ENCODE measurements at places on chromosomes 16 and 17.
A peak's percentile ranks its signal among the peaks of the same experiment; 100 is the strongest.

DNA sequence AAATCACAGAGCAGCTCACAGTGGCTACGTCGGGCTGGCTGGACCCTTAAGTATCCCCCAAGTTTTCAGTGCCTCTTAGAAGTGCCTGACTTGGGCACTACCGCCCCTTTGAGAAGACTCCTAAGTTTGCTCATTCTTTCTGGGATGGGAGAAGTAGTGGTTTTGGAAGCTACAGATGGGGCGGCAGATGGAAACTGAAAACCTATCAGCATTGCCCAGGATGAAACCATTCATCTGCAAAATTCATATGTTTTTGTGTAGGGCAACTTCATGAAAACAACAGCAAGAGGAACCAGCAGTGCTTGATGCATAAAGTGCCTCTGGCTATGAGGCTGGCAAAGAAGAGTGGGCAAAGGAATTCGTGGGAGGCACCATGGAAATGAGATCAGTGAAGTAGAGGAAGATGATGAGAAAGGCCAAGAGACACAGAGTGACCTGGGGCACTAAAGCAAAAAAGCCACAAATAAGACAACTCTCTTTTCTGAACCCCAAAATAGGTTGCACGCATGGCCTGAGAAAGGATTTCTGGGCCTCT, 277.1 kb downstream of the XYLT1 start:
- DNase-seq: no peak

DNA sequence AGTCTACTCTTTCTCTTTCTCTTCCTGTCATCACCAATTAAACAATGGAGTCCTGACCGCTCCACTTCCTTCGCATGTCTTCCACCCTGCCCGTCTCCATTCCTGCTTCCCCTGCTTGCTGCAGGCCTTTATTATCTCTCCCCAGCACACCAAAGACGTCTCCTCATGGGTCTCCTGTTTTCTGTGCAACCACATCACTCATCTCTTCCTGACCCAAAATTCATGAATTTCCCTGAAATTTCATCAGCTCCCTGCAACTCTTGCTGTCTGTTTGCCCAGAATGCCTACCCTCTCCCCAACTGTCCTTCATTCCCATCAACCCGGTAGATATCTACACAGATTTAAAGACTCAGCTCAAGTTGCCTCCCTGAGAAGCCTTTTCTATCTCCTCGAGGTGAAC, 76.7 kb upstream of the ALOX12 start:
- no peak for DNase-seq

DNA sequence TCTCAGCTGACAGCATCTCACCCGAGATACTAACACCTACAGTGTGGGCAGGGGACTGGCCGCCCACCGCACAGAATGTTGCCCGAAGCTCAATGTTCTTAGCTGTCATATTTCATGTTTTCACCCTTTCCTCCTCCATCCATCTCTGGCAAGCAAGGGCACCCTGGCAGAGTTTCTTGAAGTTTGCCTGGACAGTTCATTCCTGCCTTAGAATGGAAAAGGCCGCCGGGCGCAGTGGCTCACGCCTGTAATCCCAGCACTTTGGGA, 37.6 kb upstream of the TEX2 start:
- no peak for DNase-seq

DNA sequence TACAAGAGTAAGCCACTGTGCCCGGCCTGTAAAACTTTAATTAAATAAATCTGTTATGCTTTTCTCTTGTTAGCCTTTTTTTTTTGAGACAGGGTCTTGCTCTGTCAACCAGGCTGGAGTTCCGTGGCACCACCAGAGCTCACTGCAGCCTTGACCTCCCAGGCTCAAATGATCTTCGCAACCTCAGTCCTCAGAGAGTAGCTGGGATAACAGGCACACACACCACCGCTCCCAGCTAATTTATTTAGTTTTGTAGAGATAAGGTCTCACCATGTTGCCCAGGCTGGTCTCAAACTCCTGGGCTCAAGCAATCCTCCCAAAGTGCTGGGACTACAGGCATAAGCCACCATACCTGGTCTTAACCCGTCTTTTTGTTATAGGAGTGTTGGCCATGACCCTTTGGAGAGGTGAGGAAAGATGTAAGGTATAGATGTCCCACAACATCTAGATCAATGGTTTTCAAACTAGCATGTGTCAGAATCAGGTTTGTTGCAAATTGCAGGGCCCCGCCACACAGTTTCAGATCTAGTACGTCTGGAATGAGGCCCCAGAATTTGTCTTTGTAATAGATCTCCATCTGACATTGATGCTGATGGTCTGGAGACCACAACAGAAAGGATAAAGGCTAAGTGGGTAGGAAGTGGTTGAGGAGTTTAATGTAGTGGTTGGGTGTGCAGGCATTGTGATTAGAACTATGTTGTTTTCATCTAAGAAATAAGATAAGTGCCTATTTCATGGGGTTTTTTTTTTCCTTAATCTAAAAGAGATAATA, 4.3 kb upstream of the GGA2 start:
- DNase-seq: no peak

DNA sequence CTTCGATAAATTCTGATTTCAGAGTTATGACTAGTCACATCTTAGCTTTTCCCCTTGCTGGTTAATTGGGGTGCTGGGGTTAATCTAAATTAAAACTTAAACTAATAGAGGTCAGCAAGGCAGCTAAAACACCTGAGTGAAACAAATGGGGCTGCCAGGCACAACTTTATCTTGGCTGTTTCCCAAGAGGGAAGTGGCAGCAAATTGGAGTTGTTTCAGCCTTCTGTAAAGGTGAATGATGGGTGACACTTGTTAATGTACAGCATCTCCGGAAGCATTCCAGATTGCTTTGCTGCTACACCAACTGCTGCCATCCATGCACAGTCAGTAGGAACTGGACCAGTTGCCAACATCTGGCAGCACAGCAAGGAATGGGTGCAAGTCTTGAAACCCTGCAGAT, 43.9 kb downstream of the AATF start:
- no peak for DNase-seq

DNA sequence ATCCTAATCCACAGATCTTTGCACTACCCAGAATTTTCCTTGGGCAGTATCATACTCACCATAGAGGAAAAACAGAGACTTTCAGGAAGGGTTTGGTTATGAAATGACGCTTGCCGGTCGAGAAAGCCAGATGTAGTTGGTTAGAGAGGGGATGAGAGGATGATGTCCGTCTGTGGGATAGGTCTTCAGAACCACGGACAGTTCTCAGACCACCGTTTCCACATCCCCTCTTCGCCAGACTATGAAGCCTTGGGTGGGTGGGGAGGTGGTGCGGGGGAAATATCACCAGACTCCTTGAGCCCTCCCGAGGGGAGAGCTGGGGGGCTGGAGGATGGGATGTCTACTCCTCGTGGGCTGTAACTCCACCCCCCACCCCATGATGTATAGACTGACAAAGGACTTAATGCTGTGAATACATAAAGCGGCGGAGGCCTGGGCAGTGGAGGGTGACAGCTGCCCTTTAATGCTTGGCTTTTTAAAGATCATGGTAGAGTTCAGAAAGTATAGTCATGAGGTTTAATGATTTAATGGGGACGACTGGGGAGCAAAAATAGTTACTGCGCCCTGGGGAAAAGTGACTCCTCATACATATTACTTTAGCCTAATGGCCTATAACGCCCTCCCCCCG, 96.6 kb downstream of the MRM1 start:
- no peak for DNase-seq

- DNase-seq: no peak
These were observed 28.8 kb downstream of the NGFR start for GRCh38 chr17:49523706-49524472.

DNA sequence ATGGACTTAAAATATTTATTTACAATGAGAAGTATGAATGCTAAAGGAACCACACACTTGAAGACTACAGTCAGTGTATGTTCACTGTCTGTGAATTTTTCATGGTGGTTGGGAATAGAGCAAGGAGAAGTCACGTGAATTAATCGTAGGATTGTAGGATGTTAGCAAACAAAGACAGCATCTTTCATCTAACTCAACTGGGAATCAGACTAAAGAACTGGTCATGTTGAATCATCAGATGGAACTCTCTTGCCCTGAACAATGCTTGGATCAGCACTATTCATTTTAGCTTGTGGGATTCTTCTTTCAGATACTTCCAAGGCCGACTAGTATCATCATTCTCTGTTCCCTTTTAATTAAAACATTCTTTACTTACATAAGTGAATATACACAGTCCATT, 18.1 kb downstream of the KCNJ2 start:
- DNase-seq: no peak

DNA sequence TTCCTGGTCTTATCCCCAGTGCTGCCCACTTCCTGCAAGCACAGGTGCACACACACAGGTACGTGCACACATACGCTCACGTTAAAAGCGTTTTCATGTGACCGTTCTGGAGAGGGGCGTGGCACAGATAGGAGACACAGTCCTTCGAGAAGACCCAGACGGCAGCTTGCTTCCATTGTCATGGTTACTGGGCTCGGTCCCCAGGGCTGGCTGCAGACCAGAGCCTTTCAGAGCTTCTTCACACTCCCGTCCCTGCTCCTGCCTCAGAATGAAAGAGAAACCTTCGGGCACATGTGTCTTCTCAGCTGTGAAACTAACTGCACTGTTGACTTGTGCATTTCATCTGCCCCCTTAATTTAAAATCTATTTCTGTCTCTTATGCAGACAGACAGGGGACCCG, 154.2 kb downstream of the PITPNC1 start:
- DNase-seq: no peak

- DNase-seq: no peak
These were observed 1.2 kb downstream of the CBX4 start for GRCh38 chr17:79837888-79838521.

- no peak for DNase-seq
These were observed 6.2 kb upstream of the NOG start for GRCh38 chr17:56587298-56587697.

DNA sequence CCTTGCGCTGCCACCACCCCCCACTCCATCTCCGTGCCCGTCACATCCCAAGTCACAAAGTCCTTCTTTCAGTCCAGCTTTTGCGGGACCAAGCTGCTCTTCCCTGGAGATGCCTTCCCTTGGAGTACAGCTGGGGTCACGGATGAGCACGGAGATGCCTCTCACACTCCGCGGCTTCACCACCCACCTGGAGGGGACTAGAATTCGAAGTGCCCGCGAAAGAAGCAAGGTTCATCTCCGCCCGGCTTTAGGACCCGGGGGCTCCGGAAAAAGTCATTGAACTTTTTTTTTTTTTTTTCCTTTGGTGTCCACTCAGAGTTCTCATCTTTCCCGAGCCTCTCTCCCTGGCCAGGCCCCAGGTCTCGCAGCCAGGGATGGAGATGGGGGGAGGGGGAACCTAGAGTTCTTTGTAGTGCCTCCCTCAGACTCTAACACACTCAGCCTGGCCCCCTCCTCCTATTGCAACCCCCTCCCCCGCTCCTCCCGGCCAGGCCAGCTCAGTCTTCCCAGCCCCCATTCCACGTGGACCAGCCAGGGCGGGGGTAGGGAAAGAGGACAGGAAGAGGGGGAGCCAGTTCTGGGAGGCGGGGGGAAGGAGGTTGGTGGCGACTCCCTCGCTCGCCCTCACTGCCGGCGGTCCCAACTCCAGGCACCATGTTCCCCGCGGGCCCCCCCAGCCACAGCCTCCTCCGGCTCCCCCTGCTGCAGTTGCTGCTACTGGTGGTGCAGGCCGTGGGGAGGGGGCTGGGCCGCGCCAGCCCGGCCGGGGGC, at the start of gene FKBP10:
FKBP10 (plus strand) TSS at position 624 of the 771 bp plus-strand sequence; CDS start at position 655, 31 bp downstream.
- peak; percentile 92 for DNase-seq

Measured in osteocyte (in vitro differentiated cells).